Trophoblast cell (in vitro differentiated cells and primary cell): ENCODE measurements at places on chromosomes 4 and X.

- H3K27ac ChIP-seq: no peak overlapping the region
- H3K36me3 ChIP-seq: no peaks in the 10 kb centered on the region
- DNase-seq: no peak
These were observed 31.7 kb upstream of the METAP1 start for GRCh38 chr4:98963538-98964433.

DNA sequence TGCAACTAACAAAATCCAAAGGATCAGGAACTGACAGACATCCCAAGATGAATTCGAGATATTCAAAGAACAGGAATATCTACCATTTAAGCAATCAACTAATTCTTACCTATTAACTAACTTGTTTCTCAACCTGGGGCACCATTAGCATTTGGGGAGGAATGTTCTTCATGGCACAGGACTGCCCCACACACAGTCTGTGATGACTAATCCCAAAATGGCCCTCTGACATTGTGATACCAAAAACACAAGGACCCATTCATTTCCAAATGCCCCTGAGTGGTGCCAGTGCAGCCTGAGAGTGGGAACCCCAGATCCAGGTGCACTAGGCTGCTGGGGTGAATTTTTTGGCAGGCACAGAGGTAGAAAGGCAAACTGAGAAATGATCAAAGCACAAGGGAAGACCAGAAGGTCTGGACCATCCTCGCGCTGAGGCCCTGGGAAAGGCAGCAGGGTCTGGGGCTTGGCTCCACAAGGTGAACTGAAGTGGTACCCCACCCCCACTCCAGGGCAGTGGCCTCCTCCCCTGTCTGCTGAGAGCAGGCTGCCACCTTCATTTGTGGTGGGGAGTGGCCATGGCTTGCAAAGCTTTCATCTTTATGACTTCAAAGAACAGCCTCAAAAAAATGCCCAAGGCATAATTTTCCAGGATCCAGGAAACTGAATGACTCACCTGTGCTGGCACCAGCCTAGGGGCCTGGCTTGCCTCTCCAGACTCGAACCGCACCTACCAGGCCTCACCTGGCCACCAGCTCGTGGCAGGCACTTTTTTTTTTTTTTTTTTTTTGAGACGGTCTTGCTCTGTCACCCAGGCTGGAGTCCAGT lies 122.4 kb downstream of the BCOR start:
- H3K27ac ChIP-seq: peak overlapping the region; percentile 27
- peak; percentile 80 for DNase-seq
- H3K36me3 ChIP-seq: no peaks in the 10 kb centered on the region
- no peak overlapping the region for H3K4me3 ChIP-seq
- H3K27me3 ChIP-seq: no peaks in the 10 kb centered on the region
- H3K4me1 ChIP-seq: peaks cover 16% of the 10 kb centered on the region

DNA sequence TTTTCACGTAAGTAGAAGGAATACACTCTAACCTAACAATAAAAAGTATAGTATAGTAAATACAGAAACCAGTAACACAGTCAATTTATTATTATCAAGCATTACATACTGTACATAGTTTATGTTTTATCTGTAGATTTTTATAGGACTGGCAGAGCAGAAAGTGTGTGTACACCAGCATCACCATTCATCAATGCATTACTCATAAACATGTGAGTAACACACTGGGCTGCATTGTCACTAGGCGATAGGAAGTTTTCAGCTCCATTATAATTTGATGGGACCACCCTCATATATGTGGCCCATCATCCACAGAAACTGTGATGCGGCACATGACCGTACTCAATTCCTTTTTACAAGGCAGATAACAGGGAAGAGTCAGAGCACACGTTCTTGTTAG lies 137.8 kb upstream of the RBPJ start:
- no peaks in the 10 kb centered on the region for H3K36me3 ChIP-seq
- H3K27me3 ChIP-seq: no peaks in the 10 kb centered on the region
- no peak overlapping the region for H3K4me3 ChIP-seq
- no peaks in the 10 kb centered on the region for H3K4me1 ChIP-seq
- no peak overlapping the region for H3K27ac ChIP-seq

DNA sequence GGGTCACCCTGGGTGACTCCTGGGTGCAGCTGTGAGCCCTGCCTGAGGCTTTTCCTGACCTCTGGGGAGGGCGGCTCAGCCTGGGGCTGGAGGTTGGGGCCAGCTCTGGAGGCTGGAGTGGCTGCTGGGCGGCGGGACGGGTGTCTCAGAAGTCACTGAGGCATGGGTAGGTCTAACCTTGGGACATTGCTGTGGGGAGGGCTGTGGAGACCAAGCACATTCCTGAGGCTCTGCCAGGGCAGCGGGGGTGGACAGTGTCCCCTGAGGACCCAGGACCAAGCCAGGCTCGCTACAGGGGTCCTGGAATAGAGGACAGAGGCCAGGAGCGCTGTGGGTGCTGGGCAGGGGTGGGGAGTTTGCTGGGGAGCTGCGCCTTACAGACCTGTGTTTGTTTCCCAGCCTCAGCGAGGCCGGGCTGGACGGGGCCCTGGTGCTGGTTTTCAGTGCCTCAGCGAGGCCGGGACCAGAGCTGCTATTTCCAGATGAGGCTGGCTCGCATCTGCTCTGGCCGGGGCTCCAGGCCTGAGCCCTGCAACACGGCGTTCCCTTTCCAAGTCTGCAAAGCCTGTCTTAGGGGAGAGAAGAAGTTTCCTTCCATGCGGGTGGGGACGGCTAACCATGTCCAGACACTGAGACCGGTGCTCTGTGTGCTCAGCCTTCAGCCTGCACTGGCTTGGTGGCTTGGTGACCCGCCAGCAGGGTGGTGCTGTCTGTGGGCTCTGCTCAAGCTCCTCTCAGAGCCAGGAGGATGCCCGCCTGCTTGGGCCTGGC lies 3.0 kb upstream of the SLC25A6 start:
- no peak overlapping the region for H3K4me3 ChIP-seq
- H3K27me3 ChIP-seq: no peaks in the 10 kb centered on the region
- DNase-seq: no peak
- peaks cover 8% of the 10 kb centered on the region for H3K4me1 ChIP-seq

GRCh38 chrX:72120837-72121236 lies 10.9 kb downstream of the RTL5 start:
- peaks cover 35% of the 10 kb centered on the region for H3K4me1 ChIP-seq
- no peak overlapping the region for H3K4me3 ChIP-seq
- H3K27ac ChIP-seq: no peak overlapping the region
- no peaks in the 10 kb centered on the region for H3K27me3 ChIP-seq

GRCh38 chrX:39823854-39824253 lies 273.9 kb downstream of the BCOR start:
- no peaks in the 10 kb centered on the region for H3K27me3 ChIP-seq
- no peak for DNase-seq
- peaks cover 6% of the 10 kb centered on the region for H3K4me1 ChIP-seq
- no peaks in the 10 kb centered on the region for H3K36me3 ChIP-seq
- H3K27ac ChIP-seq: no peak overlapping the region

- no peak overlapping the region for H3K4me3 ChIP-seq
- no peaks in the 10 kb centered on the region for H3K4me1 ChIP-seq
- H3K27ac ChIP-seq: no peak overlapping the region
These were observed 300.2 kb upstream of the VCX start for GRCh38 chrX:7542587-7543380.

GRCh38 chrX:12971282-12972003 lies 3.5 kb upstream of the TMSB4X start:
- no peak overlapping the region for H3K27ac ChIP-seq
- no peaks in the 10 kb centered on the region for H3K4me1 ChIP-seq
- H3K36me3 ChIP-seq: no peaks in the 10 kb centered on the region
- no peak for DNase-seq
- H3K4me3 ChIP-seq: no peak overlapping the region
- H3K27me3 ChIP-seq: no peaks in the 10 kb centered on the region

DNA sequence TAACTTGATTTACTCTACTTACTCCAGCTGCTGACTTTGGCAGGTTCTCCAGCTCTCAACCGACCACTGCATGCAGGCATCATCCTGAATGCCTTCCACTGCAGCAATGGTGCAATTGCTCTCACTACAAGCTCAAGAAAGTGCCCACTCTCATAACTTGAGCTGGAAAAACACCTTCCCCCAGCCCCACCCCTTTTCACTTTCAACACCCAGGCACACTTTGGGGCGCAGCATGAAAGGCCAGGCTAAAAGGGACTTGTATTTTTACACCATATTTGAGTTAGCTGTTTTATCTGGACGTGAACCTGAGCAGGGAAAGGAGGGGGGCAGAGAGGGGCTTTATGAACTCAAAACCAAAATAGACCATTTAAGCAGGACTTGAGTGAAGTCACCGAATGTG lies 274.5 kb downstream of the RAB28 start:
- no peaks in the 10 kb centered on the region for H3K36me3 ChIP-seq
- no peak overlapping the region for H3K4me3 ChIP-seq
- no peak overlapping the region for H3K27ac ChIP-seq
- H3K4me1 ChIP-seq: no peaks in the 10 kb centered on the region
- no peak for DNase-seq

DNA sequence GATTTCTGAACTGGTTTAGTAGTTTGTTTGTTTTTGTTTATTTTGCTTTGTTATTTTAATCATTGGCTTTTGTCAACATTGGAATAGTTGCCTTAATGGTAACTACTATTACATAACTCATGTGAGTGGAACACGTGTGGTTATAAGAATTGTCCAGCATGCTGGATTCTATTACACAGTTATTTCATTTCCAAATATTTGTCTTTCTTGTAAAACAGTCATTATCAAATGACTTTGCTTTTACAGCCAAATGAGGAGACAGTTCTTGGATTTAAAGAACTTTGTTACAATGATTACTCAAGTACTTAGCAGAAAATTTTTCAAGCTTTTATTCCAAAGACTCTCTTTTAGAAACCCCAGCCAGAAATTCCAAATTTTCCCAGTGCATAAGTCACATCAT lies 516.1 kb upstream of the MAGEB2 start:
- no peak for DNase-seq
- H3K4me3 ChIP-seq: no peak overlapping the region
- H3K36me3 ChIP-seq: no peaks in the 10 kb centered on the region
- no peaks in the 10 kb centered on the region for H3K27me3 ChIP-seq
- H3K4me1 ChIP-seq: no peaks in the 10 kb centered on the region

DNA sequence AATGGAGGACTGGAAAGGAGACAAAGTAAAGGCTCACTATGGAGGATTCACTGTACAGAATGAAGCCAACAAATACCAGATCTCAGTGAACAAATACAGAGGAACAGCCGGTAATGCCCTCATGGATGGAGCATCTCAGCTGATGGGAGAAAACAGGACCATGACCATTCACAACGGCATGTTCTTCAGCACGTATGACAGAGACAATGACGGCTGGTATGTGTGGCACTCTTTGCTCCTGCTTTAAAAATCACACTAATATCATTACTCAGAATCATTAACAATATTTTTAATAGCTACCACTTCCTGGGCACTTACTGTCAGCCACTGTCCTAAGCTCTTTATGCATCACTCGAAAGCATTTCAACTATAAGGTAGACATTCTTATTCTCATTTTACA lies 6.8 kb downstream of the FGB start:
- H3K27ac ChIP-seq: no peak overlapping the region
- no peaks in the 10 kb centered on the region for H3K36me3 ChIP-seq
- H3K27me3 ChIP-seq: no peaks in the 10 kb centered on the region
- DNase-seq: peak; percentile 76
- H3K4me3 ChIP-seq: no peak overlapping the region

DNA sequence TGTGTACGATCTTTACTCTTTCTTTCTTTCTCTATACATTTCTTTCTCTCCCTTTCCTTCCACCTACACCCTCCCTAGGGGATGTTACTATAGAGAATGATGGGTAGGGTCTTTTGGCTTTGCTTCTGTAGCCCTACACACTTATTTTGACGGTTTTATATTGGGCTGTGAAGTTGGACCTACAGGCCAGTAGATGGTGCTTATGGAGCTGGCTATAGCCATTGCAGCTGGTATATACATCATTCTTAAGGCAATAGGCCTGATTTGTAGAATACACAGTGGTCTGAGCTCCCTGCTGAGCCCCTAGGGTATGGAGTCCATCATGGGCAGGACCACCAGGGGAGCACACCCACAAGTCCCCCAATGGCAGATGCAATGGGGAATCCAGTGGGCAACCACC lies 1869.7 kb downstream of the STIM2 start:
- H3K27ac ChIP-seq: no peak overlapping the region
- H3K4me1 ChIP-seq: no peaks in the 10 kb centered on the region
- H3K4me3 ChIP-seq: no peak overlapping the region
- no peaks in the 10 kb centered on the region for H3K36me3 ChIP-seq
- no peak for DNase-seq

GRCh38 chr4:23847158-23847557 lies 42.7 kb downstream of the PPARGC1A start:
- H3K4me1 ChIP-seq: no peaks in the 10 kb centered on the region
- no peak for DNase-seq
- no peak overlapping the region for H3K27ac ChIP-seq
- H3K36me3 ChIP-seq: no peaks in the 10 kb centered on the region
- no peaks in the 10 kb centered on the region for H3K27me3 ChIP-seq
- no peak overlapping the region for H3K4me3 ChIP-seq

DNA sequence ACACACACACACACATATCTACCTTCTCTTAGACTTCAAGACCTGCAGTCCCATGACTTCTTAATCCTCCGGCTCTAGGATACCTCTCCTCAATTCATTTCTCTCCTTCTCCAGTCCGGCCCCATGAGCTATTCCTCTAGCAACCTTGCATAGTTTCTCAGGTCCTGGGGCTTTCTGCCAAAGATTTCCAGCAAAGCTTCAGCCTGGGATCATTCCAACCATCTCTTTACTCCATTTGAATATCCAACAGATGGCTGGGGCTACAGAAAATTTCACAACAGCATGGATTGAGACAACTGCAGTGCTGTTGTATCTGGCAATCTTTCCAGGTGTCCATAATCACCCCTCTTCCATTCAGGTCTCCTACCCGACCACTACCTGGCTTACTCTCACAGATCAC lies 184.1 kb downstream of the DCHS2 start:
- no peaks in the 10 kb centered on the region for H3K36me3 ChIP-seq
- H3K4me1 ChIP-seq: no peaks in the 10 kb centered on the region
- no peak overlapping the region for H3K27ac ChIP-seq
- no peak overlapping the region for H3K4me3 ChIP-seq
- no peak for DNase-seq
- H3K27me3 ChIP-seq: no peaks in the 10 kb centered on the region

GRCh38 chr4:16026160-16026761 lies 57.6 kb downstream of the PROM1 start:
- no peak overlapping the region for H3K4me3 ChIP-seq
- H3K27ac ChIP-seq: no peak overlapping the region
- no peaks in the 10 kb centered on the region for H3K4me1 ChIP-seq
- no peaks in the 10 kb centered on the region for H3K27me3 ChIP-seq
- peaks cover 9% of the 10 kb centered on the region for H3K36me3 ChIP-seq
- DNase-seq: peak; percentile 34

GRCh38 chrX:129726307-129727111 lies 12.3 kb upstream of the XPNPEP2 start:
- no peaks in the 10 kb centered on the region for H3K4me1 ChIP-seq

GRCh38 chrX:1606496-1606895 lies 8.4 kb upstream of the ASMT start:
- no peak for DNase-seq
- peaks cover 19% of the 10 kb centered on the region for H3K36me3 ChIP-seq
- no peaks in the 10 kb centered on the region for H3K27me3 ChIP-seq
- no peak overlapping the region for H3K27ac ChIP-seq

GRCh38 chr4:150983851-150984250 lies 31.2 kb downstream of the LRBA start:
- no peak overlapping the region for H3K27ac ChIP-seq
- H3K36me3 ChIP-seq: no peaks in the 10 kb centered on the region
- H3K4me1 ChIP-seq: no peaks in the 10 kb centered on the region
- H3K4me3 ChIP-seq: no peak overlapping the region
- no peaks in the 10 kb centered on the region for H3K27me3 ChIP-seq
- no peak for DNase-seq

- no peaks in the 10 kb centered on the region for H3K4me1 ChIP-seq
- H3K27me3 ChIP-seq: no peaks in the 10 kb centered on the region
- no peak overlapping the region for H3K4me3 ChIP-seq
- H3K36me3 ChIP-seq: peaks cover 45% of the 10 kb centered on the region
- no peak overlapping the region for H3K27ac ChIP-seq
These were observed 141.3 kb downstream of the AFAP1 start for GRCh38 chr4:7798178-7798995.
